Activated CD4-positive, alpha-beta T cell treated with anti-CD3 and anti-CD28 coated beads for 24 hours (primary cell): ENCODE measurements at places on chromosomes 2 and 18.

GRCh38 chr2:46416739-46417403 is 62.5 kb upstream of the TMEM247 start:
- DNase-seq = no peak

- no peak for DNase-seq
Measured at GRCh38 chr2:177679611-177680605, 287.3 kb downstream of the AGPS start.

- no peak for DNase-seq
Measured at GRCh38 chr2:224038830-224039079, 331 bp downstream of the SERPINE2 start.

- no peak for DNase-seq
Measured at GRCh38 chr18:76747676-76748075, 74.7 kb upstream of the ZNF236 start.

DNA sequence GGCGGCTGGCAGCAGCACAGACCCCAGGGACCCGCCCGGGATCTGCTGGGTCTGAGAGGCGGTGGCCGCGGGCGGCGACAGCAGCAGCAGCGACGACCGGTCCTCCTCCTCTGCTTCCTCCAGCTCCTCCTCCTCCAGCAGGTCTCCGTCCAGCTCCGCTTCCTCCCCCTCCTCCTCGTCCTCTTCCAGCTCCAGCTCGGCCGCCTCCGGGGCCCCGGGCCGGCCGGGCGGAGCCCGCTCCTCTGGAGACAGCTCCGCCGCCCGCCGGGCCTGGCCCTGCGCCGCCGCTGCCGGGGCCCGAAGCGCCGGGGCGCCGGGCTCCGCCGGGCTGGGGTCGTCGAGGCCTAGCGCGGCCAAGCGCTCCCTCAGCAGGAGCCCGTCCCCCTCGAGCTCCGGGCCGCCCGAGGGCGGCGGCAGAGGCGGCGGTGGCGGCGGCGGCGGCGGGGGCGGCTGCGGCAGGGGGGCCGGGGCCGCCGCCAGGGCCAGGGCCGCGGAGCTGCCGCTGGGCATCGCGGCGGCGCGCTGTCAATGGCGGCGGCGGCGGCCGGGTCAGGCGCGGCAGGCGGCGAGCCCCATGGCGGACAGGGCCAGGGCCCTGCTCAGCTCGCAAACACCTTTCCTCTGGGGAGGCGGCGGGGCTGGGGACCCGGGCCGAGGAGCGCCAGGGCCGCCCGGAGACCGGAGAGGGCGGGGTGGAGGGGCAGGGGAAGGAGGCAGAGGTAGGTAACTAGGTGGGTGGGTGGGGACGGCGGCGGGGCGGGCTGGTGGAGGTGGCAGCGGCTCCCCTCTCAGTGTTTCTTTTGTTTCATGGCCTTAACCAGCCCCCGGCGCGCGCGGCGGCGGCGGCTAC is 445 bp downstream of the MEX3C start:
- peak; percentile 2 for DNase-seq

GRCh38 chr2:43188561-43189386 is 37.6 kb downstream of the ZFP36L2 start:
- DNase-seq = no peak
